ENCODE measurements at places on chromosomes 2 and 18.

DNA sequence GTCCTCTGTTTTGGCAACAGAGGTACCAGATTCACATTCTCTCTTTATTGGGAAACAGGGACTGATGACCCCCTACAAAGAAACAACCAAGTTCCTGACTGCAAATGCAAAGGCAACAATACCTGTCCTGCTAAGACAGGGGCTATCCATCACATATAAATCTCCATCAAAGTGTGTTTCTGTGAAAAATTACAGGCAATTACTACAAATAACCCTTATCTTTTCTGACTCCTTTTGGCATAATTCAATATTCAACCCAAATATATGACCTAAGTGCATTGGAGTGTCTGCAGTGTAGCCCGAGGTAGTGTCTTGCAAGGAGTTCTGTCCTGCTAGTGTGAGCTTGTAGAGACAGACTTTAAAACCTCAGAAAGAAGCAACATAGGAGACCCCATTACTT, 35.4 kb downstream of the KCNG3 start:
- DNase-seq = no peak

DNA sequence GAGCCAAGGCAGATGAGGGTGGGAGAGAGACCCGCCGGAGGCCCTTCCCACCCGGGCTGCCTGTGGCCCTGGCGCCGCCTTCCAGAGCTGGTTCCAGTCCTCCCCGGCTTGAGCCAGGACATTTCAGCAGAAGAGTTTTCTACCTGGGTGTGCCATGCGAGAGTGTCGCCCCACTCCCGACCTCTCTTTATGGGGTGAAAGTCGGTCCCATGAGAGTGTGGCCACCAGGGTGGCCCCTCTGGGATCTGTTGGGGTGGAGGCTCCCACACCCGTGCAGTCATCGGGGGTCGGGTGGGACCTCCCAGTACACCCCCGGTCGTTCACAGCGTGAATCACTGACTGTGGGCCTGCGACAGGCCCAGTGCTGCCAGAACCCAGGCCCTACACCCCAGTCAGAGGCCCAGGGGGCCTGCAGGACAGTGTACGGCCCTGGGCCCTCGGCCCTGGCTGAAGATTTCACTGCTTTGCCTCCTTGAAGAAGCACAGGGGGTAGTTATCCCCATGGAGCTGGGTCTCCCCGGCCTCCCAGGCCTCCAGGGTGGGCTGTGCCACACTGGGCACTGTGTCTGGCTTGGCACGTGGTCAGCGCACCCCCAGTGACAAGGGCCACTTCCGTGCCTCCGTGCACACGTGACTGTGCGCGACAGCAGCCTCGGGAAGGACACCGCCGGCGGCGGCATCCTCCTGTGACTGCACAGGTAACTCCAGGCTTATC, 5.9 kb downstream of the NFATC1 start:
- DNase-seq = no peak

DNA sequence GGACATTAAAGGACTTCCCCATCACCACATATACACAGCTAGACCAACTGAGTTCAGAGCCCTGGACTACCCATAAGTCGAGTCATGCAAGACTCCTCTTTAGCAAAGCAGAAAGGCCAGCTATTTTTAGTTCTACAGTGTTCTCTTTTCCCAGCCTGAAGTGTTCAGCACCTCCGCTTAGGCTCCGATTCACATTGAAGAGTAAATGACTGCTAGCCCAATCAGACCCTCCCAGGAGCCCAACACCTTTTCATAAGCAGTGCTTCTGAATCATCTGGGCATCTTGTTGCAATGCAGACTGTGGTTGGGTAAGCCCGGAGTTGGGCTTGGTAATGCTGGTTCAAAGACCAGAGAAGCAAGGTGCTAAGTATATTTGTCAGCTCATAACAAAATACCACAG, 138.6 kb upstream of the MSH6 start:
- DNase-seq = no peak

- peak; percentile 50 for DNase-seq
Observed at GRCh38 chr2:158966312-158966711, 2.1 kb upstream of the TANC1 start.

GRCh38 chr2:78780864-78781583, 244.5 kb upstream of the REG3G start:
- DNase-seq = no peak

DNA sequence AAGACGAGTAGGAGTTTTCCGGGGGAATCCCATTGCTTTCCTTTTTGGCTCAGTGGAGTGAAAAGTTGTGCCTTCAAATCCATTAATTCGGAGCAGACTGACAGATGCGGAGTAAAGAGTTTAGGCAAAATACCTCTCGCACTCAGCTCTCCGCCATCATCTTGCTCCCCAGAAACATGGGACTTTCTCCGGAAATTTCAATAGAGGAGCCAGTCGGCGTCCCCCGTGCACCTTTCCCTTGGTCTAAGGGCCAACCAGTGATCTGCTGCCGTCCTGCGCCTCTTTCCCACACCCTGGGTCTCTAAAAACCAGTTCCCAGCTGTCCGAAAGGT, 318 bp downstream of the TYW5 start:
- DNase-seq = no peak
